ENCODE measurements at places on chromosomes 2 and 18.

GRCh38 chr2:214706986-214707385 is 102.5 kb downstream of the BARD1 start:
- DNase-seq, result no peak

- DNase-seq, result no peak
Measured at GRCh38 chr2:213863541-213863940, 547.3 kb upstream of the VWC2L start.

DNA sequence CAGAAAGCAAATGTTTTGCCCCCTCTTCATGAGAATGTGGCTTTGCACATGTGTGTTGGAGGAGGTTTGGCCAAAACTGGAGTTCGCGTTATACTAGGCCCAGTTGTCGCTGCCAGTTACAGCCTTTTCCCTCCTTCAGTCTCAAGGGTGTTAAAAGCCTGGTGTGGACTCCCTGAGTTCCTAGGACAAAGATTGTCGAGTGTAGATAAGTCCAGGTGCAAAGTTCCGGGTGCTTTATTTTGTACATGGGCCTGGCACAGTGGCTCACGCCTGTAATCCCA is 542 bp upstream of the RNF103 start:
- no peak for DNase-seq

- no peak for DNase-seq
Measured at GRCh38 chr2:38178556-38179419, 102.8 kb upstream of the CYP1B1 start.

DNA sequence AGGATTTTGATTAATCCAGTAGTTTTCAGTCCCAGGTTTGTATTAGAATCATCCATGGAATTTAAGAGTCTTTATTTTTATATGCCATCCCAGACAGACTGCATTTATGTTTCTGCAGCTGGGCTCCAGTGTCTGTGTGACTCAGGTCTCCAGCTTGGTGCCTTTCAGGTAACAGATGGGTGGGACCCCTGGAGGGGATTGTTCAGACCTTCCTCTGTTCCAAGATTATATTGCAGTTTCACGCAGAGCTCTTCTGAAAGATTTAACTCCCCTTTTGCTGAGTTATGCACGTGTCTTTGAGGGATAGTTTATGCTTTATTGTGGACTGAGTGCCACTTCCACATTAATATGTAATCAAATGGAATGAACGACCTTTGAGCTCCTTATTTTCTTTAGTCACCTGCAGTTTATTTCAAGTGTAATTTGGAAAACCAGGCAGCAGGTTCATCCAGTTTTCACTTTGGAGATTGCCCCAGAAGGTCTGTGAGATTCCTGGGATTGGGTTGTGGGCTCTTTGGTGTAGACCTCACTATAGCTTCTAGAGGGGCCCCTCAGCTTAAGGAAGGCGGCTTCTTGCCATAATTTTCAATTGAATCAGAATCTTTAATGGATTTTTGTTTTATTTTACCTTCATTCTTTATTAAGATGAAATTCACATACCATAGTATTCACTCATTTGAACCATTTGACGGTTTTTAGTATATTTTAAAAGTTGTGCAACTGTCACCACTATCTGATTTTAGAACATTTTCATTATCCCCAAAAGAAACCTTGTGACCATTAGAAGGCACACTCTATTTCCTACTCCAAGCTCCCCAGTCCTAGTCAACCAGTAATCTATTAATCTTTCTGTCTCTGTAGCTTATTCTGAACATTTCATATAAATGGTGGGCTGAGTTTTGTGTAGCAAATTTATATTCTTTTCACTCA is 135.0 kb downstream of the WDSUB1 start:
- DNase-seq, result no peak

DNA sequence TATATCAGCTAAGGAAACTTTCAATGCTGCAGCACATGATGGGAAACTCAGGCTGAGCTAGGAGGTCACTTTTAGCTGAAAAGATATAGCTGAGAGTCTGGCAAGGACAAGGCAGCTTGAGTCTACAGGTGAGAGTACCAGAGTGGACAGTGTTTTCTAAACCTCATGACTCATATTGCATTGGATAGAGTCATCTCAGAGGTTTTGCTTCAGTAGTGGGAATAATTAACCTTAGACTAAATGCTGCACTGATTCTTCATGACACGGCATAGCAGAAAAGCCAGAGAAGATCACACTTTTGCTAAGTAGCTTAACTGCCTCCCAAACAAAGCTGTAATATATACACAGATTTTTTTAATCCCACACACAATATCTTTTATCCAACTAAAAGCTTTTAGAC is 865.0 kb upstream of the CDH2 start:
- DNase-seq, result no peak

- DNase-seq, result peak; percentile 27
Measured at GRCh38 chr2:170813611-170814532, 2.8 kb upstream of the GAD1 start.

DNA sequence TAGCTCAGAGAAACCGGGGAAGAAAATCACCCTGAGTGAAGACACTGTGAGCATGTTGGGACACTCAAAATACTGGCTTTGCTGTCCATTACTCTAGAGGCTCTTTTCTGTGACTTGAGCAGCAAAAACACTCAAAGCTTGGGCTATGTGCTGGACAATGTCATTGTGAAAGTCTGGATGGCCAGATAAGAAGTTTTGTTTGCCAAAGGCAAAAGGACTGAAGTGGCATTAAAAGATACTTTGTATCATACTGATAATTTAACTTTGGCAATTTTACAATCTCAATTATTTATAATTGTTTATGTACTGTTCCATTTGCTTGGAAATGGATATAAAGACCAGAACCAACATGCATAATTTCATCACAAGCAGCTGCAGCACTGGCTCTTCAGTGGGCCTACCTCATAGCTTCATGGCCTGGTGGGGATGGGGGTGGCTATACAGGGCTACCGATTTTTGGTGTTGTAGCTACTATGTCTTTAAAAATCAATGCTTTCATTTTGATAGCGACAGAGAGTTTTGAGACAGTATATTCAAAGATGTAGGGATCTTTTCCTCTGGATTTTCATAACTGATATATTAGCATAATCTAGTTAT is 51.1 kb downstream of the RBKS start:
- no peak for DNase-seq

GRCh38 chr2:133085646-133086045 is 415.6 kb upstream of the LYPD1 start:
- no peak for DNase-seq

- DNase-seq, result no peak
Measured at GRCh38 chr2:165568361-165568760, 98.9 kb downstream of the CSRNP3 start.

DNA sequence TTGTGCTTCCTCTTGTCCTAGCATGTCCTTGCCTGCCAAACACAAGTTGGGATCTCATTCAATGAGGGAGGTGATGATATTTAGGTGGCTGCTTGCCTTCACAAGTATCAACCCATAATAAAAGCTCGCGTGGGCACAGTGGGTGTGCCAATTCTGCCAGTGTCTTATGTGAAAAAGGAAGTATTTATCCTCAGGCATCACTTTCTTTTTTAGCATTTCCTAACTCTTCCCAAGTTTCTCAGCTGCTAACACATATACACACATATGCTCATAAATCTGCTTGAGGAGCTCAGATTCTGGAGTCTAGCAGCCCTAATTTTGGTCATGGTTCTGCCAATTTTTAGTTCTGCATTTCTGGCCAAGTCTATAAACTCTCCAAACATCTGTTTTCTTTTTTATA is 319.5 kb upstream of the HNMT start:
- no peak for DNase-seq

DNA sequence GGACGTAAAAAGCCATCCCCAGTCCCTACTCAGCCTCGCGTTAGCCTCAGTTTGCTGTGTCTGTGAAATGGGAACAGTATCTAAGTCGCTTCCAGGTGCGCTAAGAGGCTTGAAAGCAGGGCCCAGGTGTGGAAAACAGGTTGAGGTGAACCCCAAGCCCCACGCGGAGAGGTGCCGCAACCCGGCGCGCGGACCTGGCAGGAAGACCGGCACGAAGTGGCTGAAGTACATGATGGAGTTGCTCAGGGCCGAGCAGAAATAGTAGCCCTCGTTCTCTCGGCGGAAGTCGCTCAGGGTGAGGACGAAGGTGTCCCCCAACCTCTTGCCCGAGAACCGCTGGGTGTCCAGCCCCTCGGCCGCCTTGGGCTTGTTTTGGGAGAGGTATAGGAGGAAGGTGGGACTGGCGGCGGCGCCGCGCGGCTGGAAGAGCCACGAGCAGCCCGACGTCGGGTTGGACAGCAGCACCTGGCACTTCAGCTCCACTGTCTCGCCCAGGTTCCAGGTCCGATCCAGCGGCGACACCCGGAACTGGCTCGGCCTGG is 508 bp downstream of the CD8A start:
- peak; percentile 11 for DNase-seq

- no peak for DNase-seq
Measured at GRCh38 chr2:23093513-23093912, 291.5 kb upstream of the KLHL29 start.

DNA sequence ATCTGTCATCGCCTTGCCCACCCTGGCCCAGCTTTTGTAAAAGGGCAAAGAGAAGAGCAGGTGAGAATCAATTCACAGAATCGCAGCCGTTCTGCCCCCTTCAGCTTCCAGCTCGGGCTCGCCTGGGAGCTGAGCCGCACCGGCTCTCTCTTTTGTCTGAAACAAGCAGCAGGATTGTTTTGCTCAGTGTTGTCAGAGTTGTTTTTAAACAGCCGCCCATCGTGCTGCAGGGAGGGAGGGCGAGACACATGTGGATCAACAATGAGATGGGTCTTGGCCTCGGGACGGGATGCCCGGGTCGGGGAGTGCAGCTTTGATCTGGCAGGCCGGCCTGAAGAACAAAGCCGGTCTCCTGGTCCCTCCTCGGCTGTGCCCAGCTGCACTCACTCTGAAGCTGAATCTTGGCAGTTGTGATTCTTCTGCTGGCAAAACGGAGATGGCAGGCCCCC is 39.7 kb upstream of the HDAC4 start:
- DNase-seq, result no peak

GRCh38 chr2:240304746-240305161 is 130.7 kb upstream of the GPC1 start:
- no peak for DNase-seq

GRCh38 chr18:4987452-4988405 is 209.3 kb downstream of the AKAIN1 start:
- DNase-seq, result no peak

DNA sequence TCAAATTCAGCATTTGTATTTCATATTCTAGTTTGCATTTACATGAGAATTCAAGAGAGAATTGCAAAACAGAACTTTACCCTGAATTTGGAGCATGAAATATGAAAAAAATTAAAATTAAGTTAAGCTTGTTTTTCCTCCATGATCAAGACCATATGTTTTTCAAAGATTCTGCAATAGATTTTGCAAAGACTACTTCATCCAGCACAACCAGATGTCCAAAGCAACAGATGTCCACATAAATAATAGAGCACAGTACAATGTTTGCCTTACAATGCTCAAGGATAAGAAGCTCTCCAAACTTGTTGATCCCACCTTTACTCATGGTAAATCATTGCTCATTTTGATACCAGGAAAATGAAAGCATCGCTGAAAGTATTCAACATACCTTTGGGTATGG is 25.6 kb downstream of the FAP start:
- DNase-seq, result no peak

- no peak for DNase-seq
Measured at GRCh38 chr2:5548991-5549715, 143.0 kb upstream of the SOX11 start.

- no peak for DNase-seq
Measured at GRCh38 chr2:167212014-167212648, 323.9 kb downstream of the XIRP2 start.

DNA sequence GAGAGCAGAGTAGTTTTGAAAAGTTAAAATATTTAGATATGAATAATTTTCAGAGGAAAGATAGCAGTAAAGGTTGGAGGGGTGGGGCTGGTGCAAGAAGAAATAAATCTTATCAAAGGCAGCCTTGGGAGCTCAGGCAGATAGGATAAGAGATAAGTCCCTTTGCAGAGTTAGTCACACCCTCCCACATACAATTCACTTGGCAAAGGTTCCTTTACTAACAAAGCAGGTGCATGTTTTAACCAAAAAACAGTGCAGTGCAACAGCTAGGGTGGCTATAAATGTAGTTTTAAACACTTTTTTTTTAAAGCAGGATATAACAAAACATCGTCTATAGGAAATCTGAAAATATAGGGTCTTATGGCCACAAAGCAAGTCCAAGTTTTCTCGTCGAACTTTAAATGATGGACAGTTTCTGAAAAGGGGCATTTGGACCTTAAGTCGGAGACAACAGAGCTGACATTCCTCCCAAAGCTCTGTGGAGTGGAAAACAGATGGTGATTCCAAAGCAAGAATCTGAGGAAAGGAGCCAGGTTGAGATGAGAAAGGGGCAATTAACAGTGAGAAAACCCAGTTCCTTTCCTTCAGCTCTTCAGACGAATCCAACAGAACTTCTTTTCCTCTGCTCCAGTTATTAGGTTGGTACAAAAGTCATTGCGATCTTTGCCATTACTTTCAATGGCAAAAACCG is 53.0 kb downstream of the EPHA4 start:
- DNase-seq, result no peak

DNA sequence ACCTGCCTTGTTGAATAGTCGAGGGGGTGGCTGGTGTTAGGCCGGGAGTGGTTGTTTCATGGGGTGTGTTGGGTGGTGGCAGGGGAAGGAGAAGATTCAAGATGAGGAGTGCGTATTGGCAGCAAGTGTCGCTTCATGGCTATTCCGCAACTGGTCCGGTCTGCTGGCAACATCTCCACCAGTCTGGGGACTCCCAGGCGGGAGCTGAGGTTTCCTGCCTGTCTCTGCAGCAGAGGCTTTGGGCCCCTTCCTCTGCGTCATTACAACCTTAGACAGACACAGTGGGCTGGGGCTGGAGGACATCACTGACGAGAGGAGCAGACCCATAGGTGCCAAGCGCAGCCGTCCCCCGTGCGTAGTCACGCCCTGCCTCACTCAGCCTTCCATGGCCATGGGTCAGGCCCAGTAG is 64.0 kb upstream of the MCFD2 start:
- no peak for DNase-seq

DNA sequence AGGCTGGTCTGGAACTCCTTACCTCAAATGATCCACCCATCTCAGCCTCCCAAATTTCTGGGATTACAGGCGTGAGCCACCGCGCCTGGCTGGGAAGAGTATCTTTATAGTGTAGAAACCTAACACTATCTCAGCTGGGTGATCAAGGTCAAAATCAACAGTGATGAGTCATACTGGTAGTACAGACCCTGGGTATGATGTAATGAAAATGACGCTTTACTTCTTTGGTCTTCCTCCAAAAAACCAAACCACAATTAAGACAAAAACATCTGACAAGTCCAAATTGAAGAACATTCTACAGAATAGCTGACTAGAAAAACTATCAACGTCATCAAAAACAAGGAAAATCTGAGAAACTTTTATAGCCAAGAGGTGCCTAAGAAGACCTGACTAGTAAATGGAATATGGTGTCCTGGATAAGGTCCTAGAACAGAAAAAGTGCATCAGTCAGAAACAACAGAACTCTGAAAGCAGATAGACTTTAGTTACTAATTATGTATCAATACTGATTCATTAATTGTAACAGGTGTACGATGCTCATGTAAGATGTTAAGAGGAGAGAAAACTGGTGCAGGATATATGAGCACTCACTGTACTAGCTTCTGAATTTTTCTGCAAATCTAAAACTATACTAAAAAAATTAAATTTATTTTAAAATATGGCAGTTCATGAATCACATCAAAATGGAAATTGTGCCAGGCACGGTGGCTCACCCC is 25.4 kb downstream of the PDCL3 start:
- DNase-seq, result no peak

- DNase-seq, result no peak
Measured at GRCh38 chr2:43284967-43285366, 58.6 kb upstream of the ZFP36L2 start.

GRCh38 chr2:54579061-54579681 is 123.0 kb downstream of the SPTBN1 start:
- DNase-seq, result no peak

GRCh38 chr2:67854103-67854743 is 208.6 kb downstream of the C1D start:
- no peak for DNase-seq

- DNase-seq, result no peak
Measured at GRCh38 chr2:3390041-3390440, 10.5 kb downstream of the TRAPPC12 start.
